ENCODE measurements at places on chromosomes 5 and 9.

GRCh38 chr5:109725135-109725534 is 35.4 kb downstream of the MAN2A1 start:
- no peak for DNase-seq

DNA sequence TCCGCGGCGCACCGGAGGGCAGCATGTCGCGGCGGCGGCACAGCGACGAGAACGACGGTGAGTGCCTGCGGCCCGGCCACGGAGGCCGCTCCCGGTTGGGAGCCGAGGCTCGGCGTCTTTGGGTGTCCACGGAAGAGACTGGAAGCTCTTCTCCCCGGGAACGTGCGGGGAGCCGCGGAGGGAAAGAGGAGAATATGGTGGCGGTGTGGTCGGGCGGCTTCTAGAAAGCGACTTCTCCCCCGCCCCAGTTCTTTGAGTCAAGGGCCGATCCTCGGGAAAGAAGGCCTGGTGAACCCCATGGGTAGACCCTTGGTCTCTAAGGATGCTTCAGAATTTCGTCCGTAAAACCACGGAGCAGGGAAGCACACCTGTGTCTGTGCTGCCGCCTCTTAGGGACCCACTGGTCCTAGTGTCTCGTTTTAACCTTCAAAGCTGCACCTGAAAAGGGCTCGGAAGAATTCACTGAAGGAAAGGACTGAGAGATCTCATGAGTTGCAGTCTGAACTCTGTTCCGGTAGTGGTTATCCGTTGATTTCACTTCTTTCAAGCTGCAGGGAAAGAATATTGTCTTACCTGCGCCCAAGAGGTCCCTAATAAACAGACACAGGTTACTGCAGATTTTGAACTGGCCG is 354 bp downstream of the NCBP1 start:
- DNase-seq: no peak

DNA sequence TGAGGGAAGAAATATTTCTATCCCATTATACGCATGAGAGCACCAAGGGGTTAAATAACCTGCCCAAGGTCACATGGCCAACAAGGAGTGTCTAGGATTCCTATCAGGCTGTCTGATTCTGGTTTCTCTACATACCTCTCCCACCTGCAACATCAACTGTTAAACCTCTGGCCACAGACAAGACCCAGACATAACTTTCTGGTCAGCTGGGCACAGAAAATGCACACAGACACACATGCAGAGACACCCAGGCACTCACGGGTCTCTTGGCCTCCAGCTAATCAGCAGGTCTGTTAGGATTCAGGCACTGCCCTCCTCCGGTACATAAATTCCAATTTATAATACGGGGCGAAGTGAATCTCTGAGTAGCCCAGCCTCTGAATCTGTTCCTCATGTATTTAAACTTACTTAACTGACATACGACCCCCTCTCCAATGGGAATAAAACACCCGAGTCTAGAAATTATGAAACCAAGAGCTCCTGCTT is 1.5 kb downstream of the SEPTIN8 start:
- no peak for DNase-seq

- no peak for DNase-seq
These were observed 403.1 kb downstream of the TMEM232 start for GRCh38 chr5:110323357-110323756.

DNA sequence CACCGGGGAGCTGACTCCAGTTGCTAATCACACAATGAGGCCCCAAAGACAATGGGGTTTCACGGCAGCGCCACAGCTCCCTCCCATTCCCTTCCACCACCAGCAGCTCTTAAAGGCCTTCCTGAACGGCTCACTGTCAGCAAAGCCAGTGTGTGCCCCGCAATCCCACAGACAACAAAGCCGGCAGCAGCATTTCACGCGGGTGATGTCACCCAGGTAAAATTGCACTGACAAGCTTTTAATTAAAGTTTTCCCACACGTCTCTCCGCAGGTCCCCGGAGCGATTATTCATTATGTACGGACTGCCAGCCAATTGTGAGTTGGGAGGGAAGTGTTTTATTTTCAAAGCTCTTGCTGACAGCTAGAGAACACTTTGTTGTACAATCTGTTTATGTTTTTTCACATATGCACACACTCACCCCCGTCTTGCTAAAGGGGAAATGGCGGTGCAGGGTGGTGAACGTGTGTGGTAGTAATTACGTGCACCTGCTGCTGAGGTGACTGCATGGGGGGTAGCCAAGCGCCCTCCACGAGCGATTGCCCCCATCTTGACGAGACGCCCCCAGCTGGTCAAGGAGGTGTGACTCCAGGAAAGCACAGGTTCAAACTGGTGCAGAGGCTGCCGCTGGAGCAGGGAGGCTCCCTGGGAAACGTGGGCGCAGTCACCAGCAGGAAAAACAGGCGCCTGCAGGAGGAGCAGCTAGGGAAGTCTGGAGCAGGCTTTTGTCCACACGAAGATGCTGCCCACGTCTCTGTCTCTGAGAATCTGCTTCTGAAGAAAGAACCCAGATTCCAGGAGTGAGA is 65.0 kb downstream of the IRX2 start:
- DNase-seq: no peak

- no peak for DNase-seq
These were observed 23.2 kb upstream of the LRRC14B start for GRCh38 chr5:167982-168660.

DNA sequence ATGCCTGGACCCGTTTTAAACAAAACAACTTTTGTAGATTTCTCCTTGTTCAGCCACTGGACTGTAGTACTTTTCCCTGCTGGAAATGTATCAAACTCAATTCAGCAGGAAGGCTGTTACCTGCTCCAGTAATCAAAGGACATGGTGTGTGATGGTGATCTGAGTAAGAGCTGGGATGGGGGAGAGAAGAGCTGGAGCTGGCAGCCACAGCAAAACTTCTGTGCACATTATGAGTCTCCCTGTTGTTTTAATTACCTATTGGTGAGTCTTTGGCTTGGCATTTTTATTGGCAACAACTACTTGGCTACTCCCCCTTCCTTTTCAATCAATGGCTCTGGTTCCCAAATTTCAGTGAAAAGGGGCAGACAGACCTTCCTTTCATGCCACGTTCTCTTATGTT is 9.7 kb downstream of the NREP start:
- no peak for DNase-seq
